ENCODE measurements at places on chromosomes 3 and 15.

DNA sequence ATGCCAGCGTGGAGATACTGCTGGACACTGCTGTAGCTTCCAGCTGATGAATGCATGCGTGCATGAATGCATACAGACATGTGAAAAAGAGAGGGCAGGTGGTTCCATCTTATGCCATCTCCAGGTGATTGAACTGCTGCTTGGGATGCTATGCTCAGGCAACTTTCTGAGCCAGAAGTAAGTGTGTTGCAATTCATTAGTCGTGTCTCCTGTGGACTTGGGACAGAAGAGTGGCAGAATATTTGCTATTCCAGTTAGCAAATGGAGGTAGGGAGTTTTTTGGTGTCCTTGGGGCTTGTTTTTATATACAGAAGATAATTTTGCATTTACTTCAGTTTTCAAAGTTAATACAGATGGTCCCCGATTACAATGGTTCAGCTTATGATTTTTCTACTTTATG is 33.3 kb downstream of the ANKDD1A start:
- no peak for DNase-seq

- DNase-seq: peak; percentile 13
Measured at GRCh38 chr3:184229394-184230080, at the start of gene VWA5B2. TSS of gene VWA5B2 (plus strand) at chr3:184229585. CDS start at chr3:184230529, 944 bp downstream.

- DNase-seq: no peak
Measured at GRCh38 chr3:178826435-178827123, 245.0 kb downstream of the ZMAT3 start.

DNA sequence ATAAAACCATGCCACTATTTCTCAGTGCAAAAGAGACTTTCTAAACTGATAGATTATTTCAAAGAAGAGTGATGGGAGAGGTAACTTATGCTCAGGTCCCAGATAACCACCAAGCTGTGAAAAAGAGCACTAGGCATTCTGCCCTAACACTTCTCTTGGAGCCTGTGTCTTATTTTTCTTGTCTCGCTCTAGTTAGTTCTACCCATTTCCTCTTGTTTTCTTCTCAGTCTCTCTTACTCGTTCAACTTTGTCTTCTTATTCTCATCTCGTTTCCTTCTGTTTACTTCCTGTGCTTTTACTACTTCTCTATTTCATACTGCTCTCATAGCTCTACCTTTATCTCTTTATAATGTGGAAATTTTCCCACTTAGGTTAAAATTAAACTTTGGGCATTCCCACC is 91.8 kb upstream of the CGNL1 start:
- no peak for DNase-seq

DNA sequence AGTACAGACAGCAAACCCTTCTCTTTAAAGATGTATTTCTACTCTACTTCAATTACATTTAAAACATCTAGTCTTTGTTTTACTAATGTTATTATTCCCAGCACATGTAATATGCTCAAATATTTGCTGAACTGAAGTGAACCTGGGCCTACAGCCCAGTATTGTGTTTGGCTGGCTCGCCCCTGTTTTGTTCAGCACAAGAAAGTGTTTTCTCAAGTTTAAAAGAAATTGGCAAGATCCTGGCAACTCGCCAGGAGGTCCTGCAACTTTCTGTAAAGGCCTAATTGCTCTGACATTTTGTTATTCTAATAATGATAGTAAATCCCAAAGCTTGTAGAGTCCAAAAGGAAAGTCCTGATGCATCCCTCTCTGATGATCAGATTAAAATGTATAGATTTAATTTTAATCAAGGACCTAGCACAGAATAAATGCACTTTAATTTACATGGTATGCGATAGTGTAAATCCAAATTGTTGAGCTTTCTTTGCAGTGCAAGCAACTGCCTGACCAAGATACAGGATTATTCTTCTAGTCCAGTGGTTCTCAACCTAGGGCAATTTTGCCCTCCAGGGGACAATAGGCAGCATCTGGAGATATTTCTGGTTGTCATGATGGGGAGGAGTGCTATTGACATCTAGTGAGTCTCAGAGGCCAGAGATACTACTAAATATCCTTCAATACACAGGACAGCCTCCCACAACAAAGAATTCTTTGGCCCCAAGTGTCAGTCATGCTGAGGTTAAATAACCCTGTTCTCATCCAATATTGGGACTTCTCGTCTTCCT is 35.7 kb upstream of the TMOD3 start:
- DNase-seq: peak; percentile 17

DNA sequence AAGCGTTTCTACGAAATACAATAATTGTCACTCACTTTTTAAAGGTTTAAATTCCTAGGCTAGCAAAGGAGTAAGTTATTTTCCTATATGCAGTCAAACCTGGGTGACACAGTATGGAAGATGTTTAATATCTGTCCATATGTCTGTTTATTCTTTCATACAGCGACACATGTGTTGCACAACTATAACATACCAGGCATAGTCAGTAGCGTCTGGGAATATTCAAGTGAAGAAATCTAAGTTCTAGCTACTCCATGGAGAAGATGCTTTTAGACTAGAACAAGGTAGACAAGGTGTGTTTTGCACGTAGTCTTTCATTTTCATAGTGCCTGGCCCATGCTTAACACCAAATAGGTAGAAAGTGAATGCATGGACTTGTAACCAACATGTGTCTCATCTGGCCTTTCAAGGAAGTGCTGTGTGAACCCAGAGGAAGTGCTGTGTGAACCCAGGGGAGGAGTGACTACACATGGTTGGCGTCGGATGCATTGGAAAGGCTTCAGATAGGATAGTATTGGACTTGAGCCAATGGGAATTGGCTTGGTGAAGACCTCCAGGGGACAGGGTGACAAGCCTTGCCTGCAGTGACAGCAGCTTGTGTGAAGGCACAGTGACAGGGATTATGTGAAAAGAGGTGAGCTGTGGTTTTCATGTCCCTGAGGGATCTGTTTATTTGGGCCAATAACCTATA is 267.0 kb downstream of the PTPRG start:
- DNase-seq: no peak

DNA sequence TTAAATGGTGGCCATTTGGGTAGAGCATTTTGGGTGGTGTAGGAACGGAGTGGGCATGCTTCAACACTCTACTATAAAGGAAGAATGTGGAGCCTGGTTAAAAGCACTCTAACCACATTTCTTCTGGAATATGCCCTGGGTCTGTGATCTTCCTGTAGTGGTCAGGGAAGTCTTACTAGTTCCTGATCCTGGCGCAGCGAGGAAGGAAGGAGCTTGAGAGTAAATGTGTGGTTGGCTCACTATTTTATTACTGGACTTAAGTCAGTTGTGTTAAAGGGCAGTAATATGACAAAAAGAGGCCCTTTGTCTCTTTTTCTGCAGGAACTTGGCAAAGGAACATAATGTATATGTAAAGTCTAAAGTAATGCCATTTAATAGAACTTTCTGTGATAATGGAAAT is 197.6 kb upstream of the ZPLD1 start:
- no peak for DNase-seq

GRCh38 chr3:194900854-194901522 is 215.3 kb downstream of the FAM43A start:
- DNase-seq: no peak

DNA sequence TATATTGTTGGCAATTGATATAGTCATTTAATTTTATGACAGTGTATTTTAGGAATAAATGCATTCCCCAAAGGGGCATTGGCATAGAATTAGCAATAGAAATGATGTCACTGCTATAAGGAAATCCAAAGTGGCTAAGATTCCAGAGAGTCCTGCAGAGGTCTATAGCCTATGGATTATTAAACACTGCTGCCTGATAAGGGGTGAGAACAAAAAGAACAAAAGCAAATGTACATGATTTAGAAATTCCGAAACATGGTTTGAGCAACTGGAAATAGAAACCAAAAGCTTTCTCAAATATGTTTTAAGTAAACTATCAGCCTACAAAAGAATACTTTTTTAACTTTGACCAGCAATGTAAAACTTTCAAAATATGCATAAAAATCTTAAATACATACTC is 280.1 kb upstream of the RASGRP1 start:
- DNase-seq: peak; percentile 60

GRCh38 chr15:63576441-63576840 is 20.7 kb upstream of the FBXL22 start:
- no peak for DNase-seq

- DNase-seq: no peak
Measured at GRCh38 chr15:40981186-40981585, 27.9 kb downstream of the CHAC1 start.

DNA sequence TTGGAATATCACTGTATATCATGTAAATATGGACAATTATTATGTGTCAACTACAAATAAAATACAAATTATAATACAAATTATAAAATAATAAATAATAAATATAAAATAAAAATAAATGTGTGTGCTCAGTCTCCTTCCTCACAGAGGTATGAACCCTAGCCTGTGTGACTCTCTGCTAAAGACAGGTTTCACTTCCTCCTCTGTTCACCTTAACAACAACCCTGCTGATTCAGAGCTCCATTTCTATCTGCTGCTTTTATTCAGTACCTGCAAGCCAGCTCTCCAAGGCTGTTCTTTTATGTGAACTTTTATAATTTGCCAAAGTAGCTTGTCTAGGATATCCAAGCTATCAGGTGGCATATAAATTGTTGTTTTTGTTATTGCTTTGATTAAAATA is 610.7 kb upstream of the GRM7 start:
- DNase-seq: no peak

DNA sequence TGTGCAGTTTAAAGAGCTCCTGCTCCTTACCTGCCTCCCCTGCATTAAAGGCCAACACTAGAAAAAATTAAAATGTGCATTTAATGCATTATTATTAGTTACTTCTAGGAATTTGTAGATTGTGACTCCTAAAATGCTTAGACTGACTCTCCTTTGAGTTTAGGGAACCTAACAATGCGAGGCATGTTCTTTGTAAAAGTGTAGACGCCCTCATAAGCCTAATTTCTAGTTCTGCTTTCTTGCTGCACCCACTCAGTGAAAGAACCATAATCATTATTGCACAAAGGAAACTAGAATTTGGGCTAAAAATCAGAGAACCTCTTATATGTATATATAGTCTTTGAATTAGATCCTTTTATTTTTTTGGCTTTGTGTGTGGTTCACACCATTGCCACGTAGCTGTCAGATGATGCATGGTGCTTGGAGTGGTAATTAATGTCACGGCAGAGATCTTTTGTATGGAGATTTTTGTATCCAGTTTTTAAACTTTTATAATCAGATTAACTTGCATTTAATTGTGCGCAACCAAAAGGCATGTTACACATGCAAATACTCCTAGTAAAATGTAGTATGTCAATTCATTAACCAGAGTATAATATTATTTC is 710 bp downstream of the ABHD10 start:
- peak; percentile 17 for DNase-seq

GRCh38 chr3:128481438-128481942 is 11.5 kb downstream of the GATA2 start:
- no peak for DNase-seq

GRCh38 chr3:73136941-73137340 is 75.5 kb downstream of the EBLN2 start:
- DNase-seq: no peak

DNA sequence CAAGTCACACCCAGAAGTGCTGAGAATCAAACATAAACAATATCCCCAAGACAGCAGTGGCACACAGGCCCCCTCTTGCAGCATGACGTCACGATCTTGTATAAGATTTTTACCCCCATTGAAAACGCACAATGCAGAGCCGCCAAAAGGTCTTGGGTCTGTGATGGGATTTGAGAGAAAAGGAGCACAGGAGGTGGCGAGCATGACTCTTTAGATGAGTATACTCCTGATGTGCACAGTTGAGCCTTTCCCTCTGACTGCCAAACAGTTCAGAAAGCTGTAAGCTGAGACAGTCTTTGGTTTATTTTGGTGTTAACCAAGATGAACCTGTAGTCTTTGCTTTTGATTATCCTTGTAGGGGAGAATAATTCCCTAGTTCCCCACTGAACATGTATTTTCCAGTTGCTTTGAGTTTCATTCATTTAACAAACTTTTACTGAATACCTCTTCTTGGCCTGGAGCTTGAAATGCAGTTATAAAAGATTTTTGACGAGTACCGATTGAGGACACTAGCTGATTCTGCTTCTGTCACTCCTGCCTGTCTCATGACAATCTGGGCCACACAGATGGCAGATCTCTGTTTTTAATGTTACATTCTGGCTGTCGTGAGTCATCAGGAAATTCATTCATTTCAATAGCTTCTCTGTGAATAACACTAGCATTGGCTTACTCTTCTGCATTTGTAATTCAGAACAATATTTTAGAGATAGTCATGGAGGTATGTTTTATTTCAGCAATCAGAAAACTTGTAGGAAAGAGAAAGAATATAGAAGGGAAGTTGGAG is 28.9 kb downstream of the CFAP91 start:
- DNase-seq: peak; percentile 35

- DNase-seq: no peak
Measured at GRCh38 chr3:187626581-187626980, 43.6 kb downstream of the SST start.

GRCh38 chr15:48325400-48325799 is 5.8 kb upstream of the DUT start:
- no peak for DNase-seq

DNA sequence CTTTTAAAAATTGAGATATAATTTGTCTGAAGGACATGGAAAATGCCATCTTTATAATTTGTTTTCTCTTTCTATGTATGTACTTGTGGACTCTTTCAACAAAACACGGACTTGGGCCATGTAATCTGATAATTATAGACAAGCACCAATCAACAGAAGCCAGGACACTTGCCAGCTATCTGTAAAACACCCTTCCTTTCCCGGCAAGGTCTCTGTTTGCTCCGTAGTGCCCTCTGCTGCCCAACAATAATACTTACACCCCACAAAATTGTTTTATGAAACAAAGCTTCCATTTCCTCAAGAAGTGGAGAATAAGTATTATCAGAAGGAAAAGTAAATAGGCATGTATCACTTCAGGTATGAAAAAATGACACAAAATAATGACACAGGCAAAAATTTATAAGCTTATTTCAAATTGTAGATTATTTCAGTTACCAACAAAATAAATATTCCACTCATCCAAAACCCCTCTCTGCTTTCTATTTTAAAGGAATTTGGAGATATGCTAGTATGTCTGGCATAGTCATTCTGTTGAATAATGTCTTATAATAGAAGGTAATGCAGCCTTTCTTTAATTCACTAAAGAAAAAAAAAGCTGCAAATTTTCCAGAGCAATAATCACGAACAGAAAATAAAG is 32.8 kb downstream of the MYH15 start:
- DNase-seq: peak; percentile 80

DNA sequence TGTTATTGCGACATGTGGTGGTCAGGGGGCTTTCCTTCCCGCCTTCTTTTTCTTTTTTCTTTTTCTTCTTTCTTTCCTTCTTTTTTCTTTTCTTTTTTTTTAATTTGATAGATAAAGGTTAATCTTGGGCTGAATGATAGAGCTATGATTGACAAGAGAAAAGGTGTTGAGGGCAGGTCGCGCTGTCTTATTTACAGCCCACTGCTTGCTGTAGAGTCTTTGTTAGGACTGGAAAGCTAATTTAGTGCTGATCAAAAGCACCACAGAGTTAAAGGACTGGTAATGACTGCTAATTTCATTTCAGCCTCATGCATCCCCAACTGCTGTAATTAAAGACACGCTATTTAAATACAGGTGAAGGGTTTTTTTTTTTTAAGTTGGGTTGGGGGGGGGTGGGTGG is 10.6 kb upstream of the SOX2 start:
- no peak for DNase-seq
